ENCODE measurements at places on chromosomes 1 and 21. TPM values are rescaled to one million over a fixed set of nuclear protein-coding genes. Genes with fewer than 3 reads are reported as not detected.

TRNP1 gene
- total RNA-seq = 22.4 TPM

DNA sequence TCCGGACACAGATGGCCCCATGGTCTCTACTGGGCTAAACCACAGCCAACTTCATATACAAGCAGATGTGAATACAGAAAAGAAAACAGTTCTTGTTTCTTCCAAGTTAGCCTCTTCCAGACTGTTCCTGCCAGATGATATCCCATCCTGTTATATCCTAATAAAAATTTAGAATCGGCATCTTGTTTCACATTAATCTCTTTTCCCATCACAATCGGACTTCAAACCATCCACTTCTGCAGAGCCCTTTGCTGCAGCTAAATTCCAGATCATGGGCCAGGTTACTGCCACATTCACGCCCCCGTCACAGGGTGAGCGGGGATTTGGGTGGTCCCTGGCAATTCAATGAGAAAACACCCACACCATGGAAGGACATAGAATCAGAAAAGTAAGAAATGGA lies 57.2 kb downstream of the NPHP4 start:
- DNase-seq = no peak

NUDT4B gene
- 23.1 TPM for total RNA-seq

DNA sequence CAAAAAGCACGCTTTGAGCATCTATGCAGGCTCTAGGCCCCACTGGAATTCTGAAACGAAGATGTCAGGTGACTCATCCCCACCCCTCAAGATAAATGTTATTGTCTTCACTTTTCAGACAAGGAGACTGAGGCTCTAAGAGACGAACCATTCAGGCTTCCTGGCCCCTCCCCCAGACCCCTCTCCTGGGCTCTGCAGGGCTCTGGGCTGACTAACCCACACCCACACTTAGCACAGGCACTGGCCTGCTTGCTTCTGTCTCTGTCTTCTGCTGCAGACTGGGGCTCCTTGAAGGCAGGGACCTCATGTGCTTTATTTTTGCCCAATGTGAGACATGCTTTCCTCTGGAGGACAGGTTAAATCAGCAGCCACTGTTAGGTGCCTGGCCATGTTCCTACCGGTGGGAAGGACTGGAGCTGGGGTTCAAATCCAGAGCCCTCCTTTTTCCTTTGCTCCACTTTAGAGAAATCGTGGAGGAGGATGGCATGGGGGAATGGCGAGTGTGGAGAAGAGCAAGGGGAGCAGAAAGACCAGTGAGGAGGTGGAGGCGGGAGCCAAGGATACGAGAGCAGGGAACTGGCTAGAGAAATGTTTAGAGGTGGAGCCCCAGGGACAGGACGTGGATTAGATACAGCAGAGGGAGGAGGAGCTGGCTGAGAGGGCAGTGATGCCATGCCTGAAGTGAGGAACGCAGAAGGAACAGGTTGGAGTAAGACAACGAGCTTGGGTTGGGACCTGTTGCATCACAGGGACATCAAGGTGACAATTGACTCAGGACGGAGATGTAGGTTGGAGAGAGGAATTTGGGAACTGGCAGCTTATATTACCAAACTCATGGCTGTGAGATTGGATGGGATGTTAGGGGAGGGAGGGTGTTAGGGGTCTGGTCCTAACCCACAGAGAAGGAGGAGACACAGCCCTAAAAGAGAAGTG lies 1.7 kb downstream of the TMEM125 start:
- DNase-seq = no peak

DNA sequence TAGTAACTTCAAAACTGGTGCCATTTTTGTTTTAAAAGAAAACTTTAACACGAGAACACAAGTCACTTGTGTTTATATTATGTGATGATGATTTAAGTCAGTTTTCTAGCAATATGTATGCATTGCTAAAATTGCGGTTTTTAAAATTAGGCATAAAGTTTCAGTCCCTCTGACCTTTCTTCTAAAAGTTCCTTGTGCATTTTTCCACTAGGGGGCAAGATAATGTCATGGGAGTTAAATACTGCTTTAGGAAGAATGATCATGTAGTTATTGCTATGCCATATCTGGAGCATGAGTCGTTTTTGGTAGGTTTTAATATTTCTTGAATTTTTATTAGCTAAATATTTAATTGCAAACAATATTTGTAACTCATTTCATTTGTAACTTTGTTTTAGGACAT lies 10.7 kb downstream of the CDC7 start:
- peak; percentile 47 for DNase-seq

DNA sequence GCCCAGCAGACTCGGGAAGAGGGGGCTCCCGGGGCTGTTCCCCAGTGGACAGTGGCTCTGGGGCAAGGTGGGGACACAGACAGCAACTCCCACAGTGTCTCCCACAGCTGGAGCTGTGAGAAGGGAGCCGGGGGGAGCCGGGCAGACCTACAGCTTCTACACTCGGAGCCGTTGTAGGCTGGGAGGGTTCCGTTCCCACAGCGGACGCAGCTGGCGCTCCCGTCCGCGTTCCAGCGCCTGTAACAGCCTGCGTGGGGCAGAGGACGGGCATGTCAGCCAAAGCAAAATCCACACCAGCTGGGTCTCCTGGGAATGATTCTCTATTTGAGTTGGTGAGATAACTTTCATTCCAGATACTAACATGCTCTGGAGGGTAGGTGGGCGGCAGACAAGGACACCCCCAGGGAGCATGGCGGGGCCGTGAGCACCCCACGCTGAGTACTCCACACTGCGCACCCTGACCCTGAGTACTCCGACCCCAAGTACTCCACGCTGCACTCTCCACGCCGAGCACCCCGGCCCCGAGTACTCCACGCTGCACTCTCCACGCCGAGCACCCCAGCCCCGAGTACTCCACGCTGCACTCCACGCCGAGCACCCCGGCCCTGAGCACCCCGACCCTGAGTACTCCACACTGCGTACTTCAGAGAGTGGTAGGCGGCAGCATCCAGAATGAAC lies 13.4 kb upstream of the RNF223 start:
- DNase-seq = no peak

HAO2 gene
- total RNA-seq = not detected

DNA sequence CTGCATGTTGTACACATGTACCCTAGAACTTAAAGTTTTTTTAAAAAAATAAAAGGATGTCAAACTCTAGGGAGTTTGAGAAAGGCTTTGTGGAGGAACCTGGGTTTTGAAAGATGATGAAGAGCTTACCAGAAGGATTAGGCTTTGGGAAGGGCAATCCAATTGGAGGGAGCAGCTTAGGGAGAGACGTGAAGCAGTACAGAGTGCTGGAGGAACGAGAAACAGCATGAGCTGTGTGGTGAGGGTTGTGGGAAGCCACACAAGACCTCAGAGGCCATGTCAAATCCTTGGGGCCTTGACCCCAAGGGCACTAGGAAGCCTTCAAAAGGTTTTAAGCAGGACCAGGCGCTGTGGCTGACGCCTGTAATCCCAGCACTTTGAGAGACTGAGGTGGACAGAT lies 8.4 kb upstream of the KPNA6 start:
- DNase-seq = no peak

LENEP gene
- not detected for total RNA-seq

DNA sequence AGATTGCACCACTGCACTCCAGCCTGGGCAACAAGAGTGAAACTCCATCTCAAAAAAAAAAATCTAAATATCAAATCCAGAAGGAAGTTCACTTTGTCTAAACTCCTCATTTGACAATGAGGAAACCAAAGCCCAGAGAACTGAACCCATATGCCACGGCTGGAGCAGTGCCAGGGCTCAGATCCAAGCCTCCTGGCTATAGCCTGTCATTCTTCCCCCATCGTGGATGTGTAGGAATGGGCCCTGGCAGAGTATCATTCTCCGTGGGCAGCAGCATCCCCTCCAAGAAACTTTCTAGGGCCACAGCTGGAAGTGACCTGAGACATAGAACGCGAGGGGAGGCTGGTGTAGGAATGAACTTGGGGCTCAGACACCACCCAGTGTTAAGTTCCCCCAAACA lies 47.2 kb downstream of the CAPN9 start:
- no peak for DNase-seq

DNA sequence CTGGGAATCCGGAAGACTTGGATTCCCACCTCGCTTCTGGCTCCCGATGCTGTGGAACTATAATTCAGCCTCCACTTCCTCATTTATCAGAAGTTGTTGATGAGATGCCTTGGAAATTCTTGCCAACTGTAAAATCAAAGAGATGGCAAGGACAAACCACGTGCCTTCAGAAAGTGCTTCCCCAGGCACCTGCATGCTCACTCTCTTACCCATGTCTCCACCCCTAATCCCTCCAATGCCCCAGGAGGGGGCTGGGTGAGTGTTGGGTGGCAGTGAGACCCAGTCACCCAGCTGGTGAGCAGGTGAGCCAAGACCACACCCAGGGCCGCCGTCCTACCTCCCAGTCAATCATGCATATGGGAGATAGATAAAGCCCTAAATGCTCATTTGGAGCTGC lies 160.8 kb downstream of the PSMG1 start:
- no peak for DNase-seq

AMY2A gene
- not detected for total RNA-seq

- no peak for DNase-seq
These were observed 128.4 kb upstream of the NGF start for GRCh38 chr1:115466433-115466832.

All from LHCN-M2 (cell line).